ENCODE measurements at places on chromosomes 6 and 20.

- no peak for DNase-seq
These were observed 518.5 kb downstream of the CD83 start for GRCh38 chr6:14635934-14636591.

DNA sequence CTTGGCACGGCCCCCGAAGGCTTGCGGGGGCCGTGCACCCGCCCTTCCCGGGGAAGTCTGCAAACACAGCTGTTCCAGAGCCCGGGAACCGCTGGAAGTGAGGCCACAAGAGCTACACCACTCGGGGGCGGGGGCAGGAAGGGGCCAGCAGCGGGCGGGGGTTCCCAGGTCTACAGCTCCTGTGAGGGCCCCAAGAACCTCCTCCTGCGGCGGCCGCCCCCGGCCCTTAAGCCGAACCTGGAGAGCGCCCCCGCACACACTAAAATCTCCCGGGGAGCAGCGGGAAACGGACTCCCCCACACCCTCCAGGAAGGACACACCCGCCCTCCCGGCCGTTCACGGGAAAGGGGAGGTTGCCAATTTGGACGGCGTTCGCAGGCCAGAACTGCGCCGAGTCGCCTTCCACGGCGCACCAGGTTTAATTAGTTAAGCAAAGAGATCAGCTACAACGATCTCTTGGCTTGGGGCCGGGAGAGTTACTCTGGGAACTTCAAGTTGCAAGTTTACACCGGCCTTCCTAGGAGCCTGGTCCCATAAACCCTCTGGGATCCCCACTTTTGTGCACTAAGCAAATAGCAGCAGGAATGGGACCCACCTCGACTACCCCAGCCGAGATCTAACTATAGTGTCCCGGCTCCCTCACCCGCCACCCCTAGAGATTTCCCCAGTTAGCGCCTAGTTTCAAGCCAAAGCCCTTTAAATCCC lies 1.7 kb downstream of the JAG1 start:
- DNase-seq: no peak

GRCh38 chr20:24432046-24432442 lies 37.4 kb upstream of the SYNDIG1 start:
- DNase-seq: no peak

GRCh38 chr6:133240511-133241085 lies 559 bp upstream of the EYA4 start:
- no peak for DNase-seq

Measured in Panc1 (cell line).